Mammary microvascular endothelial cell (primary cell): ENCODE measurements at places on chromosomes 1 and 21. TPM values are rescaled to one million over a fixed set of nuclear protein-coding genes. Genes with fewer than 3 reads are reported as not detected.

The S100PBP gene
- 14.8 and 16.4 TPM in 2 replicates for total RNA-seq

The TMCC2 gene
- 2.3 and 4.7 TPM in 2 replicates for total RNA-seq

The OPTC gene
- total RNA-seq: not detected in 2 replicates

The TMEM200B gene
- total RNA-seq: 1.1 and 1.8 TPM in 2 replicates

The BTF3L4 gene
- 34.8 and 39.2 TPM in 2 replicates for total RNA-seq
